ENCODE measurements at places on chromosomes 7 and 10.

GRCh38 chr10:5293691-5294550 is 70.8 kb upstream of the UCN3 start:
- DNase-seq, result no peak

DNA sequence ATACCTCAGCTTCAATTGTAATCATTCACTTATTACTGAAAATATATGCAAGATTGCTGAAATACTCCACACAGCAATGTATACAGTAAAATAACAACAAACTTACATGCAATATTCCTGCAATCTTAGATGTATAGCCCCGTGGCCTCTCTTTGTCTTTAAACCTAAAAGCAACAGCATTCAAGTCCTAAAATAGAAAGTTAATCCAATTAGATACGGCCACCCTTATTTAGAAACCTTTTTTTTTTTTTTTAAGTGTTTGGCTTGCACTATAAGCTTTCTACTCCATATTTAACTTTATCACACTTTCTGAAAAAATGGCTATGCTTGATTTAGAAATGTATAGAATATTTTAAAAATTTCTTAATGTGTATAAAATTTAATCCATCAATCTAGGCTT is 67.6 kb downstream of the IDE start:
- DNase-seq, result no peak

- no peak for DNase-seq
These were observed 86.9 kb downstream of the CARD11 start for GRCh38 chr7:2956526-2957368.

- DNase-seq, result no peak
These were observed 90.3 kb downstream of the FAM204A start for GRCh38 chr10:118251791-118252190.

DNA sequence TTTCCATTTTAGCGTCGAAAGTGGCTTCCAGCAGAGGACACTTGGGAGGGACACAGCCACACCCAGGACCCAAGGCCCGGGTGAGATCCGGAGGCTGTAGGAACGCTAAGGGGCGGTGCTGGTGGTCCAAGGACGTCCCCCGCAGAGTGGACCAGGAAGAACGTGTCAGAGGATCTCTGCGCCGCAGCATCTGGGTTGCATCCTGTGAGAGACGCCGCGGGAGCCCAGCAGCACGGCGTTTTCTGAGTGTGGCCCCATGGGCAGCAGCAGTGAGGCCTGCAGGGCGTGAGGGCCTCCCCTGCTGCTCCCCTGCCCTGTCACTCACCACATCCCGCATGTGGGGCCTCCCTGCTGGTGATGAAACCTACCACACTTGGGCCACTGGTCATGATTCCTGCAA is 40.5 kb upstream of the BNIP3 start:
- DNase-seq, result no peak

DNA sequence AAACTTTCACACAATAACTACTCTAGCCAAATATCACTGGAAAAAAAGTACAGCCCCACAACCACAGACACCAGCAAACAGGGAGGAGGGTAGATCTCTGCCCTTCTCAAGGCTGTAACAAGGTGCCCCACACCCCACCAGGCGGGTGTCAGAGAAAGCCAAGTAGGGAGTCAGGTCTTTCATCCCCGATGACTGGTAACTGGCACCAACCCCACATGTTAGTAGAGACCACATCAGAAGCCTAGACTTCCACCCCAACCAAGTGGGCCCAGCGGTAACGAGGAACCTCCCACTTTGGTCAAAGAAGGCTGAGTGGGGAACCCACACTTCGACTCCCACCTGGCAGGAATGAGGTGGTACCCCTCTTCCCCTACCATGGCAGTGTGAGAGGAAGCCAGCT is 16.4 kb upstream of the RUFY2 start:
- DNase-seq, result no peak

GRCh38 chr7:39324139-39324760 is 242.0 kb upstream of the YAE1 start:
- no peak for DNase-seq

DNA sequence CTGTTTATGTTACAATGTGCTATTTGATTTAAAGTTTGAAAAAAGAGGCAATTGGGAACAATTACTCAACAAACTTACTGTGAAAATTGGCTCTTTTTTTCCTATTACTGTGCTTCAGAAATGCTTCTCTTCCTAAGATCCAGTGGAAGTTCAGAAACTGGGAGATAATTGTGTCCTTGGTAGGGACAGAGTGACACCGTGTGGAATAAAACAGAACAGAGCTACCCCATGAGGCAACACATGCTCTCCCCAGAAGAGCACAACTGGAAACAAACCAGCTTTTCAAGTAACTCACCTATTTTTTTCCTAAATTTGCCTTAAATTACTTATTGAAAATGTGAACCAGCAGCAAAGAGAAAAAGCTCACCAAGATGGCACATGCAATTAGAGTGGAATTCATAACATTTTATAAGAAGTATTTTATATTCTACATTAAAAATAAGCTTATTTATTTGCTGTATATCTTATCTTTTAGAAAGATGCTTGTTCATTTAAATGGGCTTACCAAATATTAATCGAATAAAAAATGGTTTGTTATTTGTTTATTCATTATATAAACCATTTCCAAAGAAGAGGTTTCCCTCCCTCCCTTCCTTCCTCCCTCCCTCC is 346.1 kb upstream of the ANKRD30A start:
- peak; percentile 31 for DNase-seq

DNA sequence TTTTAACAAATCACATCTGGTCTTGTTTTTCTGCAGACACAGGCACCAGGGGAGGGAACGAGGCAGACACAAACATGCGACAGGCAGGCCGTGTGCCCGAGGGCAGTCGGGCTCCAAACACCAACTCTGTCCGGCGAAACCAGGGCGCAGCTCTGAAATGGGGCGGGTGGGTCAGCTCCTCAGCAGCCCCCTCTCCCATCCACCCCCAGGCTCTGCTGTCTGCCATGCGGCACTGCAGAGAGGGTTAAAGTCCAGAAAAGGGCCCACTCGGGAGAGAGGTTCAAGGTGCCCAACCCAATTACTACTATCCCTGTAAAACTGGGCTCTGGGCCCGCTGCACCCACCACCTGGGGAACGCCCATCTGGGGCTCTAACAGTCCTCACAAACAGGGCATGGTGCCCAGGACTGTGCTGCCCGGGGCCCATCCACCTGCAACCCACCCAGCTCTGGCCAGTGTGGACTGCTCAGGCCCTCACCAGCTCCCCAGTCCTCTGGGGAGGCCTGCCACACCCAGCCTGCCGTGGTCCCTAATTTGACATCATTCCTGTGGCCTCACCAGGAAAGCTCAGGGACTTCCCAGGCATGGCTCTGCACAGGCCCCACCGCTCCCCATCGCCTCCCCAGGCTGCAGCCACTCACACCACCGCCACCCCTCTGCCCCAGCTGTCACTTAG is 18.7 kb downstream of the YKT6 start:
- DNase-seq, result no peak

DNA sequence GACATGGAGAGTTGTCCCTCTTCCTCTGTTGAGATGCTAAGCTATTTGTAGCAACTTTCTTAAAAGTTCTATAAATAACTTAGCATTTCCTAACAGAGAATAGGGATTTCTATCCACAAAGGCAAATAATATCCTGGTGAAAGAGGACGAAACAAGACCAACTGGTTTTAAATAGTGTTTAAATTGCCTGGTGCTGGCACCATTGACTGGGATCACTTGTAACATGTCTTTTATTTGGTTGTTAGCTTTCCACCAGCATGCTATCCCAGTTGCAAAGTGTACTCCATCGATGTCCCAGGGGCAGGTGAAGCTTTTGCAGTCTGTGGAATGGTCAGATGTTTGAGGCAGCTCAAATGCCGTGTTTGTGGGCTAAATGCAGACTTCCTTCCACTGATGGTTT is 3.7 kb downstream of the SUFU start:
- no peak for DNase-seq

DNA sequence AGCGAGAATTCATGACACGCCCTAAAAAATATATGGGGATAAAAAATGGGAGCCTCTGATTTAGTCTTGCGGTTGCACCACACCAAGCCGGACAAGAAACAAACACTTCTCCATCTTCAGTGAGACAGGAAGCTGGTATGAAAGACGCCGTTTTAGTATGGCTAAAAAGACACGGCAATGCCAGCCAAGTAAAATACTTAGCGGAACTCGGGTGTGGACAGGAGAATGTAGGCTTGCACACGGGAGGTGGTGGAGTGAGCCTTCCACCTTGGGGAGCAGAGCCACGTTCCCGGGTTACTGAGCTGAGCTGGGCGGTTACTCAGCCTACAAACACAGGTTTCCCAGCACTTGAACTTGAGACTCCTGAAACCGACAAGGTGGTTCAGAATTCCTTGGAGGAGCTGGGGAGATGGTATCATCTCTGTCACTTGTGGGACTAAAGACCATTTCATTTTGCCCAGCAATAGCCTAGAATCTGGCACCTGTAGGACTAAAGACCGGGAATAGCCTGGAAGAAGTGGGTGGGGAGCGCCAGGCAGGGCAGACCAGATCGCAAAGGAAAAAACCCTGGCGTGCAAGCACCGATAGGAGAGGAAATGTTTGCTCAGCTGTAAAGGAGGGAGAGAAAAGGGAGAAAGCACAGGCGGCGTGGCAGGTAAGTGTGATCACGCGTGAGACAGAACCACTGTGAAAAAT is 34.8 kb upstream of the SEPHS1 start:
- no peak for DNase-seq

- peak; percentile 45 for DNase-seq
These were observed 111.1 kb upstream of the SH2B2 start for GRCh38 chr7:102175423-102176170.

- no peak for DNase-seq
These were observed 84.4 kb downstream of the DNAJC1 start for GRCh38 chr10:21919117-21919516.

GRCh38 chr7:81430150-81430549 is 339.7 kb downstream of the HGF start:
- no peak for DNase-seq

- DNase-seq, result no peak
These were observed 402.9 kb upstream of the GALNT17 start for GRCh38 chr7:70728872-70729552.

GRCh38 chr7:157513162-157513621 is 176.4 kb downstream of the DNAJB6 start:
- DNase-seq, result no peak

DNA sequence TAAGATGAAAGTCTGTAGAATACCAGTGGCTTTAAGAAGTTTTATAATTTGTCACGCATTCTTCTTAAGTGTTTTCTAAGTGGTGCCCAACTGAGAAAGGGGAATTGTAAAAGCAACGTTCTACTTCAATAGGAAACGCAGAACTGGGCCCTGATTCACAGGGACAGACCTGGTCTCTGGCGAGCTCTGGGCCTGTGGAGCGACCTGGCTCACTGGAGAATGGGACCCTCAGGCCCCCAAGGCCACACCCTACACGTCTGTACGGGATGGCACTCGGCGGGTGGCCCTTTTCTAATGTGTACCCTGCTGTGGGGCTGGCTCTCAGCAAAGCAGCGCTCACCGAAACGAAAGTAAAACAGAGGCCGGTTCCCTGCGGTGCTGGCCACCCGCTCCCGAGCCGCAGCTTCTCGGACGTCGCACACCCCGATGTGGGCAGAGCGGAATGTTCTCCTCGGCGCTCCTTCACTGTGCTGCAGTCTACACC is 205.0 kb downstream of the DIP2C start:
- no peak for DNase-seq

DNA sequence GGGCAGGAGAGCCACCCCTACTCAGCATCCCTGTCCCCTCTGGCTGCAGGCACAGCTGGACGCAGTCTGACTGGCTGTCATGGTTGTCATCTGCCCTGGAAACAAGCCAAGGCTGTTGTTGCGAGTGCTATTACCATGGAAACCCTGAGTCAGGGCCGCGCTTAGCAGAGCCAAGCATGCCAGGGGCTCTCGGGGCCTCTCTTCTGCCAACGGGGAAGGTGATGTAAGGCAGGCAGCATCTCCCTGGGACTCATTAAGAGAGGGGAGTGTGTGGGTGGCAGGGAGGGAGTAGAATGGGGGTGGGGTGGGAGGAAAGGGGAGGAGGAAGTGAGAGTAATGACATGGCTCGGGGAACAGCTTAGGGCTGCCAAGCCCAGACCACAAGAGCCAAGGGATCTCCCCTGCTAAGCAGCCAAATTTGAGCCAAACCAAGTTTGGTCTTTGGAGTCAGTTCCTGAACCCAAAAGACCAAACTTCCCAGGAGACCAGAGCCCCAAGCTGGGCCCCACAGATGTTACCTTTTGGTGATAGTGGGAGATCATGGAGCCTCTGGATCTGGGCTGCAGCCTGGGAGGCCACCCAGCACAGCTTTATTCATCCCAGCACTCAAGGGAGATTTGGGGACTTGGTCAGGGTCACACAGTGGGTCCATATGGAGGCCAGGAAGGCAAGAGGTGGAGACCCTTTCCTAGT is 67.6 kb downstream of the TMEM130 start:
- no peak for DNase-seq

DNA sequence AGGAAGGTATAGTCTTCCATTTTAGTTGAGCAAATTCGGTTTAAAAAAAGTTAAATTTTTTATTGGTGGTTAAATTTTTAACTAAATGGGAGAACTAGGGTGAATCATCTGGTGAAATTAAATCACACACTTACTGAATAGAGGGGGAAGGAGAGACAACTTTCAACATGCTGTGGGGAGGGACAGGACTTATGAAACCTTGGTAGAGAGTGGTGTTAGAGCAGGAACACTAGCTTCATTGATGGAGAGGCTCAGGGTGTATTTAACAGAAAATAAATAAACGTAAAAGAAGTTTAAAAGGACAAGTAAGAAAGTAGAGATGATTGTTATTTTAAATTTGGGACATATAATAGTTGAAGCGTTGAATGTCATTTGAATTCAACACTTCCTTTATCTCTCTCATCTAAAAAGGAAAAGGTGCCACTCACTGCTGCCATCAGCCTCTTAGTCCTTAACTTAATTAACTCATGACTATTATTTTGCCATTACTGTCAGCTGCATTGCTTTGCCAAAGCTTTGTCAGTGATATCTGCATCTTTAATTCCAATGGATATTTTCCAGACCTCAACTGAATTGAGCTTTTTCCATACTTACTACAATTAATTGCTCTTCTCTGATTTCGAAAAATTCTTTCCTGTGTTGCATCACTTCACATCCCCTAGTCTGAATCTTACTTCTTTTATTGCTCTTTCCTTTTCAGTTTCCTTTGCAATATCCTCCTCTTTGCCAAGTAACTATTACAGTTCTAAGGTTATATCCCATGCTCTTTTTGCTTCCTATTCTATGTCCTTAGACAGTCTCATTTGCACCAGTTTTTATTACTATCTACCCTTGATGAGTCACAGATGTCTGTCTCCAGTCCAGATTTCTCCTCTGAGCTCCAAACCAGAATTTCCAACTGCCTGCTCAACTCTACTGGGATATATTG is 71.7 kb downstream of the GNAT3 start:
- no peak for DNase-seq

- DNase-seq, result no peak
These were observed 13.4 kb upstream of the NT5C3A start for GRCh38 chr7:33075818-33076518.

- no peak for DNase-seq
These were observed 45.8 kb upstream of the SKAP2 start for GRCh38 chr7:26910221-26910620.

- no peak for DNase-seq
These were observed 62.2 kb upstream of the KDM7A start for GRCh38 chr7:140238778-140239652.

DNA sequence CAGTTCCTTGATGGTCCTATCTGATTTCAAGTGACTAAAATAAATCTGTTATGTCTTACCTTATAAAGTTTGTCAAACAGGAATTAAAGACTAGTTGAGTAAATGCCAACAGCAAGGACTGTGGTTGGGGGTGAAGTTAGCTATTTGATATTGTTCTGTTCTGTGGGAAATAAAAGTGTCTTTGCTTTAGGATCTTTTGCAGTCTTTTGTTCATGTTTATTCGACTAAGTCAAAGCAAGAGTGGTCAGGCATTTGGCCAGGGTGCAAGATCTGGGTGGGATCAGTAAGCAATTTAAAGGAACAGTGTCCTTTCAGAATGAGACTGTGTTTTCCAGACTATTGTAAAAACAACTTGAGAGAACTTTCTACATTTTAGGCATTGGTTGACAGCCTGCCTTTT is at the start of gene COL28A1:
Gene COL28A1, minus strand, starts transcription at position 183 of the 400 bp plus-strand sequence. CDS start 2,998 bp downstream, outside the sequence.
- DNase-seq, result no peak
